Mesothelial cell of epicardium (in vitro differentiated cells): ENCODE measurements at places on chromosomes 12 and 14.
A peak's percentile ranks its signal among the peaks of the same experiment; 100 is the strongest.

- no peak for DNase-seq
Measured at GRCh38 chr12:109595321-109595902, 21.8 kb downstream of the MVK start.

DNA sequence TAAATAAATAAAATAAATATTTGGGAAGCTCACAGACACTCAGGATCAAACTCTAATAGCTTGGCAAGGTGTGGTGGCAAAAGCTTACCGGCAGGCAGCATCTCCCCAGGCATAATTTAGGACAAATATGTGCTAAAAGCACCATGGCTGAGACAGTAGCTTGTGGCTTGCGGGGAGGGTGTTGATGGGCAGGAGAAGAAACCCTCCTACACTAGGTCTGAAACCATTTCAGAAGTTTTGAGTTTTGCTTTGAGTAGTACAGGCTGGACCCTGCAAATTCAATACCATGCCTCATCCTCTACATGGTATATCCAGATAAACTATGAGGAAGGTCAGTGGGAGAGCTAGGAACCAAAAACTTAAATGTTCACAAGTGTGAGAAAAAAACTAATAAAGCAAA, 33.1 kb downstream of the MAP3K9 start:
- no peak for DNase-seq

- no peak for DNase-seq
Measured at GRCh38 chr12:92010368-92010767, 135.3 kb downstream of the BTG1 start.

GRCh38 chr12:76768576-76768975, 4.7 kb downstream of the ZDHHC17 start:
- DNase-seq: no peak

GRCh38 chr14:91261986-91262549, 17.6 kb upstream of the GPR68 start:
- DNase-seq: no peak

GRCh38 chr12:2227360-2227759, 174.6 kb downstream of the CACNA1C start:
- no peak for DNase-seq

- DNase-seq: no peak
Measured at GRCh38 chr14:72409047-72409446, 476.8 kb downstream of the RGS6 start.

- no peak for DNase-seq
Measured at GRCh38 chr12:31119192-31119802, 45.6 kb downstream of the DDX11 start.

DNA sequence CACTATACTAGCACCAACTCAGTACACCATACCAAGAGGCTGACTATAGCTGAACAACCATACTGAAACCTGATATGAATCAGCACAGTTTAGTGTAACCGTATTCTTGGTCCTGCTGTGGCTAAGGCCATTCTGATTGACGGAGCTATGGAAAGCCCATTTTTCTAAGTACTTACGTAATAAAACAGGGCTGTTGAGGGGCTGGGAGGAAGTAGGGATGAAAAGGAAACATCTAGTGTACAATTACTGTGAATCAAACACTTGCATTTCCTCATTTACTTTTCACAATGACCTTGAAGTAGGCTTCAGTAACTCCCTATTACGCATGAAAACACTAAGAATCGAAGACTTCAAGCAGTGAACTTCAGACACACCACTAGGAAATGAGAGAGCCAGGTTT, 198.2 kb downstream of the BTG1 start:
- DNase-seq: no peak

- DNase-seq: peak; percentile 31
Measured at GRCh38 chr12:118103601-118104382, at the start of gene VSIG10. VSIG10 (minus strand) TSS chr12:118104011; CDS start chr12:118103671, 340 bp downstream.

DNA sequence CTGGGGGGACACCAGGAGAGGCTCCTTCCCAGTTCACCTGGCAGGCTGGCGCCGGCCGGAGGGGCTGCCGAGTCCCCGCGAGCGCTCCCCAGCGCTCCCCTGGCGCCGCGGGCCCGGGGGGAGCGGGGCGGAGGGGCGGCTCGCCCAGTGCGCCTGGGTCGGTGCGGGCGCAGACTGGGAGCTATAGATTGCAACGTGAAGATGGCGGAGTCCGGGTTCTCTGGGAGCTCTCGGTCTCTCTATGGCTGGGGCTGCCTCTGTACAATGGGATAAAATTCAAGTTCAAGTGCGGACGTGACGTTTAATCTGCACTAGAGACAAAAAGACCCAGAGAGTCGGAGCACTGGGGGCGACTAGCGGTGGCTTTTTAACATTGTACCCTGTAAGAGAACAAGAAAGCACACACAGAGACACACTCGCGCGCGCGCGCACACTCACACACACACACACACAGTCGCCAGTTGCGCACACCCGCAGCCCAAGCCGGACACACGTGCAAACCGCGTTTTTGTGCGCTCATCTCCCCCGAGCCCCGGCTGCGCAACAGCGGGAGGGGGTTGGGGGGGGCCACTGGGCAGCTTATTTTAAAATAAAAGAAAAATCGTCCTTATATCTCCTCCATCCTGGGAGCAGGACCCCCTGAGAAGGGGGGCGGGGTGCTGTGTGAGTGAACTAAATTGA, at the start of gene BCL11B:
BCL11B (minus strand) TSS at position 247 of the 681 bp plus-strand sequence. CDS start 979 bp downstream, outside the sequence.
- DNase-seq: peak; percentile 81

DNA sequence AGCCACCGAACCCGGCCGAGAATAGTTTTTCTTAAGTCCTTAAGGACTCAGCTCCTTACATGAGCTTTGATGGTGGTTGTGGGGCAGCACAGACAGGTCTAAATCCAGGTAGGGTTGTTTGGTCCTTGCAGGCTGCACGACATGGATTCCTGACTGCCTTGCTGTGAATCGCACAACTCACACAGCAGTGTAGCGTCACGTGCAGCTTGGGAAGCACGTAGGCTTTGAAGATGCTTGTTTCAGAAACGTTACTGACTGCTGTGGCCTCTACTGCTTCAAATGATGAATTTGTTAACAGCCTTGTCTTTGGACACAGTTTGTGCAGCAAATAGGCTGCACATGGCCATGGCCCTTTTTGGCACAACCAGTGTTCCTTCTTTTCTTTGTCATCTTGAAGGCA, 29.9 kb downstream of the ZBTB42 start:
- no peak for DNase-seq

DNA sequence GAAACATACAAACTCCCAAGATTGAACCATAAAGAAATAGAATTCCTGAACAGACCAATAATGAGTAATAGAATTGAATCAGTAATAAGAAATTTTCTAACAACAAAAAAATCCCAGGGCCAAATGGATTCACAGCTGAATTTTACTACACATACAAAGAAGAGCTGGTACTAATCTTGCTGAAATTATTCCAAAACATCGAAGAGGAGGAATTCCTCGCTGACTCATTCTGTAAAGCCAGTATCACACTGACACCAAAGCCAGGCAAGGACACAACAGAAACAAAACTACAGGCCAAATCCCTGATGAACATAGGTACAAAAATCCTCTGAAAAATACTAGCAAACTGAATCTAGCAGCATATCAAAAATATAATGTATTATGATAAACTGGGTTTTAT, 367.8 kb upstream of the CLEC14A start:
- no peak for DNase-seq

DNA sequence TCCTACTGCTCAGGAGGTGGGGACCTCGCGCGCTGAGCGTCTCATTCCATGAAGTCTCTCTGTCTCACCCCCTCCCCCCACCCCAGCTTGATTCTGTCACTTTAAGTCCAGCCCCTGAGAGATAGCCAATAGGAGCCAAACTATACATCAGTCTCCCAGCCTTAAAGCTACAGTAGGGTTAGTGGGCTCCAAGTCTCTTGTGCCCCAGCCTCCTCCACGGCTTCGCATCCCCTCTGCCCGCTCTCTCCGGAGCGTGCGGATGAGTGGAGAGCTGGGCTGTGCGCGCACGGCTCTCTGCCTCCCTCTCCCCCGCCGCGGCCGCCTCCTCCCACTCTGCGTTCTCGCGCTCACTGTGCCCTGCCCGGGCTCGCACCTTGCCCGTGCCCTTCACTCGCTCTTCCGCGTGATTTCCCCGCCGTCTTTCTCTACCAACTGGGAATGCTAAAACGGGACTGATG, at the start of gene ESRRB:
ESRRB (plus strand) TSS at position 191 of the 458 bp plus-strand sequence; CDS start at position 456, 265 bp downstream.
- peak; percentile 45 for DNase-seq

- no peak for DNase-seq
Measured at GRCh38 chr12:41514021-41514777, 326.1 kb downstream of the PDZRN4 start.

DNA sequence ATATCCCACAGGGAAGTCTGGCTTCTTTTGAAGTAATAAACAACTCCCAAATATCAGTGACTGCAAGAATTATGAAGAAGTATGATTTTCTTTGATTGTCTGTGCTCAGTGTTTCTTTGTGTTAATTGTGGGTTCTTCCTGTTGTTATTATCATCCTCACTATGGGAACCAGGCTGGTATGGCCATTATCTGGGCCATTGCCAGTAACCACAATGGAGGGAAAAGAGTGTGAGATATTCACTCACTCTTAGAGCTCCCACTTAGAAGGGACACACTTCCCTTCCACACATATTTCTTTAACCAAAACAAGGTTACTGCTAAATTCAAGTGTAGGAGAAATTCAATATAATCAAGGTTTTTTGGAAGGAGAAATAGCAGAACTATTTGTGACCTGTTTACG, 503.7 kb downstream of the SLC6A15 start:
- DNase-seq: no peak

DNA sequence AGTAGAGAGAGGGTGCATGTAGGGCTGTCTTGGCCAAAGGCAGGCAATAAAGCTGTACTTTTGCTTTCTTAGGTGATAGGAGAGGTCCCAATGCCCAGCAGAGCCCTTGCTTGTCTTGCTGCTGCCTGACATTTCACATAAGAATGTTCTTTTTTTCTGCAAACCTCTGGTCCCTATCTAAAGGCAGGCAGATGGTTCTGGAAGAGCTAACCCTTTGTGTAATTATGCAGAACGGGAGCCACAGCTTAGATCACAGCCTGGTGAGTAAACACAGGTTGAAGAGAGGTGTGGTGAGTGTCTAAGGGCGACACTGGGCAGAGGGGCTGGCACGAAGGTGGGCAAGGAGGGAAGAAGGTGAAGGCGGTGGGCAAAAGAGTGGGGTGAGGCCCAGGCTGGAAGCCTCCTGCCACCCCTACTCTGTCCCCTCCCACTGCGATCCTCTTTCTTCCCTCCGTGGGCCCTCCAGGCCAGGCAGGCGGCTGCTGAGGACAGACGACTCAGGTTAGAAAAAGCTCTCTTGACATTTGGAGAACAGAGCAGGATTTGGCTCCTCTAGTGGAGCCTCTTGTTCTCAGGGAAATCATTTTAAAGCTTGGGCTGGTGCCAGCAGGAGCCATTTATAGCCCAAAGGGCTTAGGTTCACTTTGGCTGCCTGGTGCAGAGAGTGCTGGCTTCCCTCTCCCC, 42.8 kb downstream of the PRMT8 start:
- DNase-seq: peak; percentile 39
